Stimulated activated CD4-positive, alpha-beta T cell treated with anti-CD3 and anti-CD28 coated beads, Interleukin-1b, Interleukin-23, amount 100 ng/mL, for 1 hour (primary cell): ENCODE measurements at places on chromosomes 4 and X.

DNA sequence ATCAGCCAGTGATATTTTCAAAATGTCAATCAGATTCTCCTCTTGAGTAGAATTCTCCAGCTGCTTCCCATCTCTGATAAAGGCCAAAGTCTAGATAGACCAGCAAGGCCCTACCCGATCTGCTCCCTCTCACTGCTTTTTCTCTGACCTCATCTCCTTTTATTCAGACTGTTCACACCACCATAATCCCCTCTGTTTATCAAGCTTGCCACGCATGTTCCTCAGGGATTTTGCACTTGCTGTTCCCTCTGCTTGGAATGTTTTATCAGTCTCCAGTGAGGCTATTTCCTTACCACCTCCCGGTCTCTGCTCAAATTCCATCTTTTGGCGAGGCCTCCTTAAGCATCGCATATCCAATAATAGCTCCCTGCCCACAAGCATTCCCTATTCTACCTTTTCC, 20.1 kb downstream of the NOCT start:
- no peak for DNase-seq

- DNase-seq = no peak
Measured at GRCh38 chr4:8270912-8271815, 1.6 kb downstream of the HTRA3 start.

GRCh38 chr4:37762294-37762990, 64.0 kb upstream of the PGM2 start:
- DNase-seq = no peak

DNA sequence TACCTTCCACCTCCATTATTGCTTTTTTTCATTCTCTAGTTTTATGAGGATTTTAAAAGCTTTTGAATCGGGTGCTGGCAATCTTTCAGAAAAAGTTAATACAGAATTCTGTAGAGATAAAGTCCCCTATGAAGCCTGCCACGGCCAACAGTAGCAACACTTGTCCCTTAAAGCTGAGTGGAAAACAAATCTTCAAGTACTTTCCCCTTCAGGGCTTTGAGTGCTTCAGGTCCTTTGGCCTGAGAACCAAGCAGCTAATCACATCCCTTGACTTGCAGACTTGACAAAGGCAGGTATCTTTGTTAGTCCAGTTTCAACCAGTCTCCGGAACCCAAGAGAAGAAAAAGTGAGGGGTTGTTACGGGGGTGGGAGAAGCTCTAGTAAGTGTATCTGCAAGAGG, 144.4 kb downstream of the ATG4A start:
- DNase-seq = no peak

- DNase-seq = no peak
Measured at GRCh38 chr4:152784490-152785350, 5.0 kb downstream of the ARFIP1 start.

DNA sequence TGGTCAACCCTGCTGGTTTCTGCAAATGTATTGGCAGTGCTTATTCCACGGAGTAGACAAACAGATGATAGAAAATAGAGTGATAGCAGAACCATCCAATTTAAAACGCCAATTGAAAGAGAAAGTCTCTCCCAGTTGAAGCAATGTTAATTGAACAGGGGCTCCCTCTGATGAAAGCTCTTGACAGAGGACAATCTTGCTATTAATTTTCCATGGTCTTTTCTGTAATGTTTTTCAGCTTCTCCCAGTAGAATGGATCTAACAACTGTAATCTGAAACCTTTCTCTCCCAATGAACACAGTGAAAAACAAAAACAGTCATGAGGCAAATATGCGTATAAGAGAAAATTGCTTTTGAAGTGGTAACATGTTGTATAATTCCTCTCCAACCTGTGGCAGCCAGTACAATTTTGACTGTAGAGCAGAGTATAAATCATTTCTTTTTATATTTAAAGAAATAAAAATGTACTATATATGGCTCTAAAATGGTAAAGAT, 225.1 kb upstream of the GALNTL6 start:
- no peak for DNase-seq

DNA sequence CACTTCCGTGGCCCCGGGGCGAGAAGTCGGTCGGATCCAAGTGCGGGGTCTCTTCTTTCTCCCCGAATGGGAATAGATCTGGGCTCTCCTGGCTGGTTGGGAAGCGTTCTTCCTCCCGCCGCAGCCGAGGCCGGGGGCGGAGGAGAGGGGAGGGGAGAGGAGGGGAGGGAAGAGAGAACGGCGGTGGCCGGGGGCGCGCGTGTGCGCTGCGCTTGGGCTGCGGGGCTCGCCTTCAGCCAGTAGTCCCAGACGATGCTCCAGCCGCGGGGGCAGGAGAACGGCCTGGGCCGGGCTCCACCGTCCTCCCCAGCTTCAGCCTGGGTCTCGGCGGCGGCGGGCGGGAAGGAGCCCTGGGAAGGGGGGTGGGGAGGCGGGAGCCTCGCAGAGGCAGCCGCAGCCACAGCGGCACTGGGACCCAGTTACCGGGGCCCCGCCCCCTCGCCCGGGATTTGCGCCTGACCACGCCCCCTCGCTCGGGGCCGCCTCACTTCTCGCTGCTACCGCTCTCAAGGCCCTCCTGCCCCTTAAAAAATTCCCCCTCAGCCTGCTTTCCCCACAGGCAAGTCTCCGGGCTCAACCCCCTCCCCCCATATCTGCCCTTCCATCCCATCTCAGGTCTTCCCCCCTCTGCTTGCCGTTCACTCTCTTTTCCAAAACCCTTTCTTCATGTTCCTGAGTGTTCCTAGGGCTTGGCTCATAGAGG, at the start of gene FGD1:
Gene FGD1 (minus strand): TSS at position 421 of the 703 bp plus-strand sequence. CDS start 802 bp downstream, outside the sequence.
- DNase-seq = no peak

DNA sequence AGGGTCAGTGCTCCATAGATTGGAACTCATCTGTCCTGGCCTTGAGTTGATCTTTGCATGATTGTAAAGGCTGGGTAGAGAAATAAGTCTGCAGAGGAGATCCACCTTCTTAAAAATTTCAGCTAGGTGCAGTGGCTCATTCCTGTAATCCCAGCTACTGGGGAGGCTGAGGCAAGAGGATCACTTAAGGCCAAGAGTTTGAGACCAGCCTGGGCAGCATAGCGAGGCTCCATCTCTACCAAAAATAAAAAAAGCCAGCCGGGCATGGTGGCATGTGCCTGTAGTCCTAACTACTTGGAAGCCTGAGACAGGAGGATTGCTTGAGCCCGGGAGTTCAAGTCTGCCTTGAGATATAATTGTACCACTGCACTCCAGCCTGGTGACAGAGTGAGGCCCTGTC, 476 bp upstream of the CXCR3 start:
- DNase-seq = no peak

GRCh38 chrX:48908600-48908999, 2.8 kb downstream of the SLC35A2 start:
- no peak for DNase-seq

GRCh38 chr4:151276787-151277562, at the start of gene PRSS48:
Gene PRSS48 (plus strand): TSS chr4:151277161. CDS start chr4:151277173, 12 bp downstream.
- DNase-seq = no peak
